ENCODE measurements at places on chromosomes 5 and 9.

- no peak for DNase-seq
Observed at GRCh38 chr9:68585034-68585761, 44.5 kb upstream of the TMEM252 start.

DNA sequence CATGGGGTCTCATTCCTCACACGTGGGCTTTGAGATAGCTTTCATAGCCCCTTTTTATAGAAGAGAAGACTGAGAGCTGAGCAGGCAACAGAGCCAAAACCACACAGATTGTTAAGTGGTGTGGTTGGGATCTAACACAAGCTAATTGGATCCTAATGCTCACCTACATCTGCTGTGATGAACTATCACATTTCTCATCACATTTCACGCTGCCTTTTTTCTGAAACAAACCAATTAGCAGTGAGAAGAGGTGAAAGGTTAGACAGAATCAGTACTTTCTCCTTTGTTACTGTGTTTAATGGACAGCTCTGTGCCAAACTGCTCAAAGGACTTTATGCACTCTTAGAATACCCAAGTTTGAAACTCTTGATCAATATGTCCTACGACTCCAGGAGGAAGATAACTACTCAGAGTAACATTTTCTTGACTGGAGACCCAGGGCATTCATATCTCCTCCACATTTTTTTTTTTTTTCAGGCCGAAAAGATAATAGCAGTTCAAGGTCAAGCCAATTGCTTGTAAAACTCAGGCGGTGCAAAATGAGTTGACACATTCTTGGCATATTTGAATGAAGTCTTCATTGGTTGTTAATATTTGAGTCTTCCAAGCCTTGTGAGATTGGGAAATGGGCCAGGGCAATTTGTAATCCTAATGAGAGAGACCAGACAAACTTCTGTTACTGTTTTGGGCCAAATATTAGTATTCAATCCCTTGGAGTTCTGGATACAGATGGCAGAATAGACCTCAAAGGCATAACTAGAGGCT, 138.4 kb downstream of the KCTD16 start:
- no peak for DNase-seq

GRCh38 chr5:54883374-54884194, 101.8 kb downstream of the ESM1 start:
- DNase-seq: peak; percentile 92

DNA sequence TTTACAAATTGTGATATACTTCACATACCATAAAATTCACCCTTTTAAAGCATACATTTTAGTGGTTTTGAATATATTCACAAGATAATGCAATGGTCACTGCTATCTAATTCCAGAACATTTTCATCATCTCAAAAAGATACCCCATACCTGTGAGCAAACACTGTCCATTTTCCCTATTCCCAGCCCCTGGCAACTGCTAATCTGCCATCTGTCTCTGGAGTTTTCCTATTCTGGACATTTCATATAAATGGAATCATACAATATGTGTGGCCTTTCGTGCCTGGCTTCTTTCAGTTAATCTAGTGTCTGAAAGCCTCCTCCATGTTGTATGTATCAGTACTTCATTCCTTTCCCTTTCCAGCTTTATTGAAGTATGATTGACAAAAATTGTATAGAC, 14.7 kb downstream of the SNX30 start:
- no peak for DNase-seq

GRCh38 chr5:118126159-118126558, 862.2 kb downstream of the DTWD2 start:
- no peak for DNase-seq

DNA sequence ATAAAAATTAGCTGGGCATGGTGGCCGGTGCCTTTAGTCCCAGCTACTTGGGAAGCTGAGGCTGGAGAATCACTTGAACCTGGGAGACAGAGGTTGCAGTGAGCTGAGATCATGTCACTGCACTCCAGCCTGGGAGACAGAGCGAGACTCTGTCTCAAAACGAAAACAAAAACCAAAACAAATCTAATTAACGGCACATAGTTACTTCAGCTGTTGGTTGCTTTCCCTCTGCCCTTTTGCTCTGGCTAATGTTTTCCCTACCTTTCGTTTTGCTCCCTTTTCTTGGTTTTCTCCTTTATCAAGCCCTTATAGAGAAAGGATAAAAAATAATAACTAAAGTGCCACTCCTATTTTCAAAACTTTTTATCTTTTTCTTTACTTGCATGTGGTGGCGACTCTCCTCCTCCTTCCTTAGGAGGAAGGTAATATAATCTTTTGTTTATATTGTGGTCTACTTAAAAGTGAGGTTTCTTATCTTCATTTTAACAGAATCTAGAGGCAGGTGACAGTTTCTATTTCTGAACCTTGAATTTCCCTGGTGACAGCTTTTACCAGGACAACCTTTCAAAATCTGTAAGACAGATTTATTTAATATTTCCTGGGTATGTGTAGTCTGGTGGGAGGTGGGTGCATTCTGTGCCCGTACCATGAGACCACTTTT, 125.4 kb downstream of the ARHGEF28 start:
- no peak for DNase-seq

DNA sequence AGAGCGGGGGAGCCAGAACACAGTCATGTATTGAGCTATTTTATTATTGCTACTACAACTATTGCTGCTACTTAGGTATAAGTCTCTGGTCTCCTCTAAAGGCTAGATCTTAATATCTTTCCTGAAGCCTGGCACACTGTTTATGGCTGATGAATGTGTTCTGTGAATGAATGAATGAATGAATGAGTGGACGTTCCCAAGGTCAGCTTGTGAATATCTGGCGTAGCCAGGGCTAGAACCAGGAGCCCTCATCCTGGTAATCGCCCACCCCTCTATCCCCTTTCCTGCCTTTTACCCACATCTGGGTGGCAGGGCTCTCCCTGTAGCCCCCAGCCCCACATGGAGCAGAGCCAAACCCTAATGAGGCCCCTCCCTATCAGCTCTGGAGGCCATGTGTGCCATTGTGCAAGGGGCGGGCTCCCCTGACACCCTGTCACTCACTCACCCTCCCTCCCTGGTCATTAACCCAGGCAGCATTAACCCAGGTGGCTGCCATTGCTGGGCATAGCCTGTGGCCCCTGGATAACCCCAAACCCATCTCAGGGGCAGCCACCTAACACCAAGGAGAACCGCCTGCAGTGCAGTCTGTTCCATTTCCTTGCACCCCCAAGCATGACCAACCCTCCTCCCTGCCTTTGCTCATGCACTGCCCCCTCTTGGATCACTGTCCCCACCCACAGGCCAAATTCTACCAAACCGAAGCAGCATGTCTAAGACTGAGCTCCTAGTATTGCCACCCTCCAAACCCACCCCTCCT, 2.0 kb upstream of the AKNA start:
- DNase-seq: no peak

DNA sequence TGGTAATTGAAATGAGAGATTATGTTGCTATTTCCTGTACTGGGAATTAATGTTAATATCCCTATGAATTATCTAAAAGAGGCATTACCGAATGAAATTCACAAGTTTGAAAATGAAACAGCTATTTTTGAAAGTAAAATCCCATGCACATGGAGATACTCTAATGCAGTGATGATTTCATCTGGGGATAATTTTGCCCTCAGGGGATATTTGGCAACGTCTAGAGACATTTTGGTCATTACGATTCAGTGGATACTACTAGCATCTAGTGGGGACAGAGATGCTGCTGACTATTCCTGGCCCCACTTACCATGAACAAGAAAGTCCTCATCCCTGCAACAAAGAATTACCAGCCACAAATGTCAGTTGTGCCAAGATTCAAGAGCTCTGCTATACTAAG, 500.9 kb downstream of the EFNA5 start:
- no peak for DNase-seq

DNA sequence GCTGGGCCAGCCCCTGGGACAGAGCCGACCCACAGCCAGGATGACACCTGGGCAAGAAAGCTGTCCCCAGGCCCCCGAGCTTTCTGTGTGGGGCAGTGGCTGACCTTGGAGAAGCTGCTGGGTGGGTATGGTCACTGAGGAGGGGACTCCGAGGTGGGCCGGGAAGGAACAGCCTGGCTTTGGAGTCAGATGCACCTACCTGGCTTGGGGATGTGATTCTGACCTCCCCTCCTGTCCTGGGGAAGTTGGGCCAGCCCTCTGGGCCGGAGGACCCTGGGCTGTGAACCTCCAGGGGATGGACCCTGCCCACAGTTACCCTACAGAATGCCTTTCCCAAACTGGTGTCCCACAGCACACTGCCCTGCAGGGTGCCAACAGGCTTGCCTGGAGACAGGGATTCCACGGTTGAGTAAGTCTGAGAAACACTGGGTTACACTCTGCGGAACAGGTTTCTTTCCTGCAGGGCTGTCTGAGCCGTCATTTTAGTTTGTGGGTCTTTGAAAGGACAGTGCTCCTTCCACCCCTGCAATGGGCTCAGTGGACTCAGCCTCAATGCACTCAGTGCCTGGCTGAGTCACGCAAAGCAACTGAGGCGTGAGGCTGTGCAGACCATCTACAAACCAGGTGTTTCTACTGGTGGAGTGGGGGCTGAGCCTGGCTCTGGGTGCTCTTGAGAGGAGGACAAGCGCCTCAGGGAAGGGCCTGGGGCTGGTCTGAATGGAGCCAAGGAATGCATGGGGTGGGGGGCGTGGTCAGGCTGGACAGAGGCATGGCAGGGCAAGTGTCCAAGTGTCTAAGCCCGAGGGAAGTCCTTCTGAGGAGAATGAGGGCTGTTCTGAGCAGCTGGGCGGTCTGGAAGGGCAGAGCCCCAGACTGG, 41.3 kb upstream of the PHYKPL start:
- peak; percentile 42 for DNase-seq

DNA sequence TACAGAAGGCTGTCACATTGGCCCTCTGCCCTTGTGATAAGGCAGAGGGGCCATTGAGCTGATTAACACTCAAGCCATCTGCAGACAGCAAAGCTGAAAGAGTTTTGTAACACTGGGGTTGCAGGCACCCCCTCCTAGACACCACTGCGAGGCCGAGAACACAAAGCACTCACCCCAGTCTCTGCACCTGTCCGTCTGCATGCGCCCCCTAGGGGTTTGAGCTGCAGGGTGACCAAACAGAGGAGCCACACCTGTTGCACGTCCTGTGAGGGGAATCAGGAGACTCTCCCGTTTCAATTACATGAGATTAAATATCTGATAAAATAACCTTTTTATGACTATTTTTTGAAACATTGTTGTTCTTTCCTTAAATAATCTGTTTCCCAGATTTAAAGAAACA, 1180.4 kb downstream of the CDH9 start:
- DNase-seq: no peak

DNA sequence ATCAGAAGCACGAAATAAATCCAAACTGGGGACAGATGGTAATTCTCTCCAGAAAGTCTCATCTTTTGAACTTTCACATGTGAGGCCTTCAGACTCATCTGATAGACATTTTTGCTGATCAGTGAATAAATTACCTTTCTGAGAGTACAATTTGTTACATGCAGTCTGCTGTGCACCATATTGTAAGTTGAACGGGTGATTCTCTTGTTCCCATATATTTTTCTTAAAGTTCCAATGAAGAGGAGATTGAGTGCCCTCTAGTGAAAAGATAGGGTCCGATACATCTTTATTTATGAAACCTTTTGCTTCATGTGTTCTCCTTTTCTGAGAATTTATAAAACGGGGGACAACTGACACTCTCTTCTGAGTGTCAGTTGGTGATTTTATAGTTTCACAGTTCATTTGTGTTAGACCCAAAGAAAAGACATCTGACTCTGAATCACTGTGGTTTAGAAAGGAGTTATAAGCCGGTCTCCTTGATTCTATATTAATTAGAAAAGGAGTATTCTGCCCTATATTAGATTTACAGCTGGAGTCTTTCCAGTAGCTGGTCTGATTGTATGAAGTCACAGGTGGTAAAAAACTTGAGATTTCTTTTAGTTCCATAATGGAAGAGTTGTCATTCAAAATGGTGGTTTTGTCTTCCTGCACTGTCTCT, 30.4 kb downstream of the GNG10 start:
- DNase-seq: peak; percentile 55

DNA sequence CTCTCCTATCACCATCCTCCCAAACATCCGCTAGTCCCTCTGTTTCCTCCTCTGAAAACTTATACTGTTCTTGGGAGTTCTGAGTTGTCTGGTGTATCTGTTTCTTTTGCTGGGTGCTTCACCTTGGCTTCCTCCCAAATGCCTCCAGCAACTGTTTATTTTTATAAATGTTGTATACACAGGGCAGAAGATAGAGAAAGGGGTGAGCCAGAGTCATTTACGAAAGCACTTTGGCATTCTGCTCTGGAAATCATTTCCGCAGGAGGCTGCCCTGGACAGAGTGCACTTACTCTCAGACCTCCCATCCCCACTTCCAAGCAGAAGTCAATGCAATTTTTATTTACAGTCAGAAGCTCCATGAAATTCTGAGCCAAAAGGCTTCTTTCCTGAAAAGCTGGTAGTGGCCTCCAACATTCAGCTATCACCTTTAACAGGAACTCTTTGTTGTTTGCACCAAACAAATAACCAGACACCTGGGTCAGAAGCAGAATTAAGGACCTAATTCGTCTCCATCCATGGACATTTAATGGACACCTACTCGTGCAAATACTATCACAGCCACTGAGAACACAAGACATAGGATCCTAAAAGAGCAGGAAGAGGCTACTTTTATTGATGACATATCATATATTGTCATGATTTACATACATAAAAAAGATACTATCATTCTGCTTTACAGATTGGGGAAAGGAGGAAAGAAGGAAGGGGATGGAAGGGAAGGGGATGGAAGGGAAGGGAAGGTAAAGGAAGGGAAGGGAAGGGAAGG, 229.5 kb upstream of the PAPPA start:
- no peak for DNase-seq

DNA sequence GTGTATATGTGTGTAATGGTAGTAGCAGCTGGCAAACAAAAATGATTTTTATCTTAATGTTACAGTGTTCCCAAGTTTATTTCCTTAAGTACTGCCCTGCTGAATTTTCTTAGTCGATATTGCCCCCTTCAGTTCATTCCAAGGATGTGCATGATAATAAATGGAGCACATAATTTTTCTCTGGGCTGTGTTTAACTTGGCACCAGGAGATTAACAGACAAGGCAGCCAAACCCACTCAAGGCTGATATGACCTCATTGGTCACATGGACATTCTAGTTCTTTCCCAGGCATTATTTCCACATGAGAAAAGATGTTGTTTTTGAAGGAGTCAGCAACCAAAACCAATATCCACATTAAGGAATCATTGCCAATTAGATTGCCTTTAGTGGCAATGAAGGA, 61.8 kb downstream of the COX7C start:
- peak; percentile 59 for DNase-seq

GRCh38 chr9:69190086-69190862, 16.2 kb downstream of the TJP2 start:
- no peak for DNase-seq

DNA sequence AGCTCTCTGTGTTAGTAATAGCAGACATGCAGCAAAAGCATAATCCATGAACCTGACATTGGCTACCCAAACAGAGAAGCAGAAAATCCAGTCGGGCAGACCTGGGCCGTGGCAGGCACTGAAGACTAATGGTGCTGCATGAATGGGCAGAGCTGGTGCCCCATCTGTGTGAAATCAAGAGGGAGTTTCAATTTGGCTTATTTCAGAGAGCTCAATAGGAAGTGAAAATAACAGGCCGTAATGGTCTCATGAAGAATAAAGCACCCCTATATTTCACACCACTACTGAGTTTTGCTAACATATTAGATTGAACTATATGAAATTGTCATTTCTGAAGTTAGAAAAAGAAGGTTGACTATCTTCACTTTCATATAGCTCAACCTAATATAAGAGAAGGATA, 149.7 kb downstream of the ENC1 start:
- no peak for DNase-seq

GRCh38 chr5:159993194-159993593, 15.7 kb upstream of the TTC1 start:
- DNase-seq: no peak
